ENCODE measurements at places on chromosomes 4 and X.

GRCh38 chrX:151609222-151609621 is 45.7 kb downstream of the PASD1 start:
- DNase-seq: no peak

GRCh38 chr4:116636917-116637316 is 448.5 kb downstream of the TRAM1L1 start:
- no peak for DNase-seq

DNA sequence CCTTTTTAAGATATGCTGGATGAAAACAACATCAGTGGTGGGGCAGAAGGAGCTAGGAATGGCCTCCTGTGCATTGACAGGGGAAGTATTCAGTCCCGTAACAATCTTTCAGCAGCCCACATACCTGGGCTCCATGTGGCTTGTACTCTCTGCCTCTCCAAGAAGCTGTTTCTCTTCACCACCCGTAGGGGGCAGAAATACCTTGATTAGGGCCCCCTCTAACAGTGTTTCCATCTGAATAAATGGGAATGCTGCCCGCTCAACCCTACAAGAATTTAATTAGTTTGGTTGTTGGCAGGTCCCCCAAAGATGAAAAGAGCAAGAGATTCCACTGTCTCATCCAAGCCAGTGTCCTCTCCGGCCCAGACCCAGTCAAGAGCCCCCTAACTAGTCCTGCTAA is 155.2 kb downstream of the SMIM20 start:
- no peak for DNase-seq

DNA sequence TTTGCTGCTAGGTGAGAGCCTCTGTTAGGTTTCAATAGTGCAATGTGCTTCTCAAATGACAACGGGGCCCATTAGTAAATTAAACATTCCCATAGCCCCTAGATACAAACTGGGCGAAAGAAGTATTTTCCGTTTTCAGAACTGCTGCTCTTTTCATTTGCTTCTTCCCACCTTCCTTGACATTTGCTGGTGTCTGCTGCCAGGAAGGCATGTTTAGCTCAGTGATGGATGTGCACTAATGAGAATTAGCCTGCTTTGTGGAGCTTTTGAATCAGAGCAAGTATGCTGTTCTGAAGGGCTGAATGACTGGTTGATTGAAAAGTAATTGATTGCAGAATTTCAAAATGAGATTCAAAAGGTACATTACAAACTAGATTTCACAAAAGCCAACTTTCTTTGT is 57.0 kb downstream of the SHROOM3 start:
- DNase-seq: no peak

GRCh38 chrX:46587753-46588171 is 14.2 kb downstream of the CHST7 start:
- no peak for DNase-seq

DNA sequence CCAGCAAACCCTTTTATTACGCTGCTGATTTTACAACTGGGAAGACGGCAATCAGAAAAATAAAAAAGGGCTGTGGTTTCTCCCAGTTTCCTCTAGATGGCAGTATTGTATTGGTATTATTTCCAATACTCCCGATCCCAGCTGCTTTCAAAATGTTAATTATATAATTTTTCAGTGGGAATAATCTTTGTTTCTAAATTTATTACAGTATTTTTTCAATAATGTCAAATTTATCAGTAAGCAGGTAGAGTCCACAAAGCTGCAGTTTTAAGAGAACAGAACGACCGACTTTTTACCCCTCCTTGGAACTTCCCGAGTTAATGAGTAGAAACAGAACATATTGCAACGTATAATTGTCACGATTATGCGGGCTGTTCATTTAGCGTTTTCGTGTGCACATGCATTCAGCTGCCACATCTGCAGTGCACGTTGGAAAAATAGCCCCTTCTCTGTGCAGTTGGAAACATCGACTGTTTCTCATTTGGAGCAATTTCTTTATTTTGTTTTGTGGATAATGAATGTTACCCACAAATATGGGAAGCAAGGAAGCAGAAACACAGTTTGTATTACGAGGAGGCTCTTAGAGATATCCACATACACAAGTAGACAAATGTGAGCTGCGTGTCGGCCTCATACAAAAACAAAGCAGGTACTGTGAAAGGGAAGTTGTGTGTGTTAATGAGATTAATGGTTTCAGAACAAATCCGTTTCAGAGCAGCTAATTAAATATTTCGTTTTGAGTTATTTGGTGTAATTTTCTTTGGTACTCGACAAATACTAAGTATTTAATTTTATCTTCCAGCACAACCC is 188.0 kb downstream of the STIM2 start:
- DNase-seq: no peak

- no peak for DNase-seq
Observed at GRCh38 chrX:13933851-13934250, 95.8 kb downstream of the GEMIN8 start.

GRCh38 chrX:104482757-104483156 is 83.2 kb upstream of the IL1RAPL2 start:
- no peak for DNase-seq

- no peak for DNase-seq
Observed at GRCh38 chr4:176209535-176209934, 14.2 kb upstream of the SPATA4 start.

DNA sequence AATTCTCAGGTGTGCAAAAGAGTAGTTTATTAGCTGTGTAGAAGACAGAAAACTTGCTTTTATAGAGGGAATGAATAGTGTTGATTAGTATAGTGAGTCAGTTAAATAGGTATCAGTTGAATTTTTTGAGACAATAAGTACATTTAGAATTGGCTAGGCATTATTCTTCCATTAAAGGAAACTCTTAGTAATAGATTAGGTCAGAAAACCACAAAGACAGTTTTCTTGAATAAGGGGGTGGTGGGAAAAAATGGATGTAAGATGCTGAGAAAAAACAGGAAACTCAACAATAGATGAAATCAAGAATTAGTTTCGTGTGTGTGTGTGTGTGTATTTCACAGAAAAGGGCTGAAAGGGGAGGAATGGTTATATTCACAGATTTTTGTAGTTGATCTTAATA is 16.8 kb downstream of the CD38 start:
- DNase-seq: no peak

DNA sequence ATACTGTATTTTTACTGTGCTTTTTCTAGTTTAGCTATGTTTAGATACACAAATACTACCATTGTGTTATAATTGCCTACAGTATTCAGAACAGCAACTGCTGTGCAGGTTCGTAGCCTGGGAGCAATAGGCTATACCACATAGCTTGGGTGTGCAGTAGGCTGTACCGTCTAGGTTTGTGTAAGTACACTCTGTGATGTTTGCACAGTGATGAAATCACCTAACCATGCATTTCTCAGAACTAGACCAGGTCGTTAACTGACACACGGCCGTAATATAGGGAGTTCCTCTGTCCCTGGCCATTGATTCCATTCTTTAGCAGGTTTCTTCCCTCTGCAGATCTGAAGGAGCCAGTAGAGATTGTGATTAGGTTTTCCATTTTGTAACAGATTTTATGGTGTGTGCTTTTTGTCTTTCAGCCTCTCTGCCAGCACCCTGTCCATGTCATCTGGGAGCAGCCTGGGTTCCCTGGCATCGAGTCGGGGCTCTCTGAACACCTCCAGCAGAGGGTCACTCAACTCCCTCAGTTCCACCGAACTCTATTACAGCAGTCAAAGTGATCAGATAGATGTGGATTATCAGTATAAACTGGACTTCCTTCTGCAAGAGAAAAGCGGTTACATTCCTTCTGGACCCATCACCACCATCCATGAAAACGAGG is 59.5 kb downstream of the CLDN22 start:
- DNase-seq: no peak

DNA sequence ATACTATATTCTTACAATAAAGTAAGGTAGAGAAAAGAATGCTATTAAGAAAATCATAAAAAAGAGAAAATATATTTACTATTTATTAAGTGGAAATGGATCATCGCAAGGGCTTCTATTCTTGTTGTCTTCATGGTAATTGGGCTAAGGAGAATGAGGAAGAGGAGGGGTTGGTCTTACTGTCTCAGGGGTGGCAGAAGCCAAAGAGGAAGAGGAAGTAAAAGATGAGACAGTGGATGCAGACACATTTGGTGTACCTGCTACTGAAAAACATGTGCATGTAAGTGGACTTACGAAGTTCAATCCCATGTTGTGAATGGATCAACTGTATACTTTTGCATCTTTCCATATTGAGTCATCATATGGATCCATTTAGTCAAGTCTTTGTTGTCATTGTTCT is 1502.1 kb upstream of the ADGRL3 start:
- DNase-seq: no peak

DNA sequence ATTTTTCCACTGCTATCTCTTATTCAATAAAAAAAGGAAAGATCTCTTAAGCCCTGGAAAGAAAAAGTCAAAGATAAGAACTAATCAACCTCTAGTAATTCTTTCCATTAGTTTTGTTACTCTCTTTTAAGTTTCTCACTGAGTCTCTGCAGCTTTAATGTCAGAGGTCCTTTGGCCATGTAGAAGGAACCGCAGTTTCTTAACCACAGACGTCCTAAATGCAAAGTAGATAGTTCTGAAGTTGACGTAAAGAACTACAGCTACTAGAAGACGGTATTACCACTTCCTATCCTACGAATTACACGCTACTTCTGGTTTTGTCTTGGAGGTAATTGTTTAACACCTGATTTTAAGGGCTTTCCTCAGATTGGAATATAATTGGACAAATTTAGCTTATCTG is 325.9 kb downstream of the ANKRD50 start:
- DNase-seq: no peak

GRCh38 chrX:110036162-110037033 is 33.5 kb downstream of the TMEM164 start:
- DNase-seq: no peak

DNA sequence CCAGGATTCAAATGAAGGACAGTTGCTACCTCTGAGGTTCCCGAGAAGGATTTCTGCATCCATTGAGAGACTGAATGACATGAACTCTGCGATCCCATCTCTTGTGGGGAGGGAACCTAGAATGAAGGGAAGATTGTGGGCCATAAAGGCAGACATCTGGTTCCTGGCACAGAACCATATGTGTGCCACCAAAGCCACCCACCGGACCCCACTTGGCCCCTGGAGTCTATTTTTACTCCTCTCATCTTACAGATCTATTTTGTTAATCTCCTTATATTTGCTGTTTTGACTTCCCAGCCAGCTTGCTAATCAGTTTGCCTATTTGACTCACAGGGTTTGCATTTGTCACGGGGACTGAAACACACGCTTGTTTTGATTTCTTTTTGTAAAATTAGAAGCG is 7.3 kb downstream of the SOD3 start:
- no peak for DNase-seq

- no peak for DNase-seq
Observed at GRCh38 chrX:136768469-136769084, 12.2 kb downstream of the ARHGEF6 start.

DNA sequence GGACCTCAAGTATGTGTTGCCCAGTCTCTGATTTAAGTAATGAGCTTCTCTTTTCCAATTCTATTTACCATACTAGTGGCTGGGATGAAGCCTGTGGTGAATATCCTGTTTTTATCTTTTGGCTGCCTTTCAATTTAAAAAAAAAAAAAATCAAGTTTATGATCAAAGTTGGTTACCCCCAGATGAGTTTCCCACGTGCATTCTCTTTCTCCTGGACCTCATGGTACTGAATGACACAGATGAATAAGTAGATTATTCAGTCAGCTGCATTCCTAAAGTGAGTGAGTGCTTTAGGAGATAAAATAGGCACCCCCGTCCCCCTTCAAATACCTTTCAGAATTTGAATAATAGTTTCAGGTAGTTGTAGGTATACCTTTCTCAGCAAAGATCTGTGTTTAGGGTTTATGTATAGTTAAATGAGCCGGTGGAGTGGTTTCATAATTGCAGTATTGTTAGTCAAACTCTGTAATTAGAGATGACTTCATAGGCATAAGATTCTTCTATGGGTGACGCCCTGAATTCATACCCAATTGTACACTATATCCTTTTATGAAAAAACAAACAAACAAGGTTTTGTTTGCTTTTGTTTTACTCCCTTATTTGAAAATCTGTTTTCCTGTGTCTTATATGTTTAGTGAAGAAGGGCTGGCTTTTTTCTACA is 41.9 kb downstream of the PLS3 start:
- DNase-seq: no peak

DNA sequence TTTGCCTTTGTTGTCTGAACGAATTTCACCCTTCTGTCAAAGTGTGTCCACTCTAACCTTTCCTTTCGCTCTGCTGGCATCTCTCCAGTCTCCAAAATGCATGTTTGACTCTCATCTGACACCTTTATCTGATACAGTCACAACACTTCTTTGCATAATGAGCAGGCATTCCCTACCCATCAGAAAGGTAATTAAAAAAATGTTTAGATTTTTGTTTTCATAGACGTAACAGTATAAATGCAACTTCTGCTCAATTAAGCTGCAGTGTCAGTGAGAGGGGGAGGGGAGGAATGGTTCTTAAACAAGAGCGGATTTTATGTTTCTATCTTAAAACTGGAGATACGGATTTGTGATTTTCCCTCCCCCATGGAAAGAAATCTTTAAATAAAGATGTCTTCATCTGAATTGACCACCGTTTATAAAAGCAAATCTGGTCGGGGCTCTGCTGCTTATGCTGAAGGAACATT is 70.2 kb downstream of the CXXC4 start:
- DNase-seq: no peak

DNA sequence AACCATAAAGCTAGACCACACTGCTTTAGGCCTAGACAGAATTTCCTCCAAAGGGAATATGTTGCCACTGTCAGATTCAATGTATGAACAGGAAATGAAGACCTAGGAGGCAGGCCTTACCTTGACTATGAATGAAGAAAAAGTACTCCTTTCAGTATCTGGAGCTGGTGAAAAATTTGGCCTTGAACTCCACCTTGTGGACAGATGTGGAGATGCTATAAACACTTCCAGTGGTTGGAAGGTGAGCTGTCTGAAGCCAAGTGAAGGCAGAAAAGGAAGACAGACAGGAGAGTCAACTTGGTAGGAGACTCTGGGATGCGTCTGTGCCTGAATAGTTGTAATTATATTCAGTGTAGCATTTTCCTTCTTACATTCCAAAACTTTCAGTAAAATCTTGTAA is 17.2 kb downstream of the SPIN3 start:
- DNase-seq: no peak

- DNase-seq: no peak
Observed at GRCh38 chr4:105902550-105903262, 7.4 kb downstream of the NPNT start.

DNA sequence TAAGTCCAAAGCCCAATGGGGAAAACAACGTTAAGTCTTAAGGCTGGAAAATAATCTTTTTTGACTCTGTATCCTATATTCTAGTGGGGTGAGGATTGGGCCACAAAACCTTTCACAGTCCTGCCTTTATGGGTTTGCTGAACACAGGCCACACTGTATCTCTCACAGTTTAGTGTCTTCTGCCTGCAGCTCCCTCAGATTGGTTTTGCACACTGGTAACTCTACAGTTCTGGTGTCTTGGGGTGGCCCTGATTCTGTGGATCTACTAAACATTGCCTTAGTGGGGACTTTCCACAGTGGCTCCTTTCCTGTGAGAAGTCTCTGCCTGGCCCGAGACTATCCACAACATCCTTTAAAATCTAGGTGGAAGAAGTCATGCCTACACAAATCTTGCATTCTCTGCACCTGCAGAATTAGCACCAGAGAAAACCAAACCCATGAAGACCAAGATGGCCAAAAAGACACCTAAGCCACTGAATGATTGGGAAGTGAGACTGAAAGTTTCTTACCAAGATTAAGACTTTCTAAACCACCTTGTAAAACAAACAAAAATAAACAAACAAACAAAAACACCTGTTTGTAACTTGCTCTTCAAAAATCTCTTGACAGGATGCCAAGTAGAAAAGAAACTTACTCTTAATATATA is 150.4 kb upstream of the PCDH10 start:
- no peak for DNase-seq

Data from stimulated activated CD8-positive, alpha-beta memory T cell treated with anti-CD3 and anti-CD28 coated beads, Interleukin-15, amount 100 ng/mL, for 4 hours (primary cell).